ENCODE measurements at places on chromosomes 5 and 9. TPM values are rescaled to one million over a fixed set of nuclear protein-coding genes. Genes with fewer than 3 reads are reported as not detected.

Gene GLRA1
- total RNA-seq: not detected

Gene CCNJL
- 0.33 TPM for total RNA-seq

Gene LIX1
- total RNA-seq: not detected

Gene CENPK
- total RNA-seq: 51.4 TPM

Gene UIMC1
- total RNA-seq: 70.3 TPM

Gene TPRN
- total RNA-seq: 12.5 TPM

Gene SLC6A19
- not detected for total RNA-seq

Gene HAPLN1
- not detected for total RNA-seq

- DNase-seq: no peak
Measured at GRCh38 chr9:84379740-84380139, 39.2 kb upstream of the SLC28A3 start.

DNA sequence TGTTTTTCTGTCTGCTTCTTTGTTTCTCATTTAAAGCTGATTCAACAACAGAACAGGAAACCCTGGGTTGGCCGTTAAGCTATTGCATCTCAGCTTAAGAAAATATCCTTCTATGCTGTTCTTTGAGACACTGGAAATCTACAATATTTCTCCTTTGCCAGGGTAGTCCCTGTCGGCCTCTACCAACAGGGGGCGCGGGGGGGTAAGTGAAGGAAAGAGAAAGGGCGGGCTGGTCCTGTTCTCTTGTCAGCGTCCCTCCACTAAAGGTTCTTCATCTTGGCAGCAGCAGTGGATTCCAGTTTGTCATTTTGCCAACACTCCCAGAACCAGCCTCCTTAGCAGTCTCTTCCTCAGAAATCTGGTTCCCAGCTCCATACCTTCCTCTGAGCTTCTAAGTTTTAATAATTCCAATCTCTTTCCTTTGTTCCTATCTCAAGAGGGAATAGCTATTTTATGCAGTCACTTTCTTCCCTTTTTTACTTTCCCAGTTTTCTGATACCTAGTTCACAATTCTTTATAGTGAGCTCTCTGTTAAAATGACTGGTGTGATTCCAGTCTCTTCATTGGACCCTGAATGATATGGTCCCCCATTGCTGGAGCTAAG, 222.3 kb downstream of the GLIS3 start:
- peak; percentile 8 for DNase-seq

DNA sequence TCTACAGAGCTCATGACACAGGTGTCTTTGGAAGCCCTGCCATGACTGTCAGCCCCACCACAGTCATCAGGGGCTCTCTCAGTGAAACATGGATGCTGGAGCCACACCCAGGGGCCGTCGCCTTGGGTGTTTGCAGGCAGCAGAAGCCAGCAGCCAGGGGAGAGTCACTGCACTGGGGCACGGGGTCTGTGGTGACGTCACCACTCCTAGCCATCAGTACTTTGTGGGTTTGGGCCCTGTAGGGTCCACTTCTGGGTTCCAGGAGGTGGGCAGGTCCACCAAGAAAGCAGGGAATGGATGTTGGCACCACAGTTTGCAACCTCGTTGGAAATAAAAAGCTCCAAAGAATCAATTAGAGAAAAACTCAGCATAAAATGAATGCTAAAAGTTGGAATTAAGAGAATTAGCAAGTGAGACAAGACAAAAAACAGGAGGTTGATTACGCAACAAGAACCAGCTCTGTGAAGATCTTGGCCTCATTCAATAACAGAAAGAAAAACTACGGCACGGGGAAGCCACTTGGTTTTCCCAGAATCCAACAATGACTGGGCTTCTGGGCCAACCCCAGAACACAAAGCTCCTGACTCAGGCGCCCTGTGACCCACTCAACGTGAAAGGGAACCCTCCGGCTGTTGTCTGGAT, 34.3 kb downstream of the MED10 start:
- no peak for DNase-seq

GRCh38 chr9:132794730-132795380, 83.2 kb downstream of the AK8 start:
- no peak for DNase-seq

DNA sequence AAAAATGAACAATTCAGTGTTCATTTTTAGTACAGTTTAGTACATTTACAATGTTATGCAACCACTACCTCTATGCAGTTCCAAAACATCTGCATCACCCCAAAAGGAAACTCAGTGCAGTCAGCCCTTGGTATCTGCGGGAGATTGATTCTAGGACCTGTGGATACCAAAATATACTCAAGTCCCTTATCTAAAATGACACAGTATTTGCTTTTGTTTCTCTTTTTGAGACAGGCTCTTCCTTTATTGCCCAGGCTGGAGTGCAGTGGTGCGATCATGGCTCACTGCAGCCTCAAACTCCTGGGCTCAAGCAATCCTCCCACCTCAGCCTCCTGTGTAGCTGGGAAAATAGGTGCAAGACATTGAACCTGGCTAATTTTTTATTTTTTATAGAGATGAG, 114.0 kb downstream of the PIP5K1B start:
- no peak for DNase-seq

- DNase-seq: no peak
Measured at GRCh38 chr5:38753776-38754175, 92.0 kb upstream of the OSMR start.

- no peak for DNase-seq
Measured at GRCh38 chr9:13279284-13280141, at the start of gene MPDZ. TSS of gene MPDZ (minus strand) at chr9:13279692. CDS start at chr9:13250315, 29,377 bp downstream.

- no peak for DNase-seq
Measured at GRCh38 chr9:23541976-23542375, 284.1 kb downstream of the ELAVL2 start.

- DNase-seq: no peak
Measured at GRCh38 chr9:34059281-34059680, 10.6 kb upstream of the UBAP2 start.

DNA sequence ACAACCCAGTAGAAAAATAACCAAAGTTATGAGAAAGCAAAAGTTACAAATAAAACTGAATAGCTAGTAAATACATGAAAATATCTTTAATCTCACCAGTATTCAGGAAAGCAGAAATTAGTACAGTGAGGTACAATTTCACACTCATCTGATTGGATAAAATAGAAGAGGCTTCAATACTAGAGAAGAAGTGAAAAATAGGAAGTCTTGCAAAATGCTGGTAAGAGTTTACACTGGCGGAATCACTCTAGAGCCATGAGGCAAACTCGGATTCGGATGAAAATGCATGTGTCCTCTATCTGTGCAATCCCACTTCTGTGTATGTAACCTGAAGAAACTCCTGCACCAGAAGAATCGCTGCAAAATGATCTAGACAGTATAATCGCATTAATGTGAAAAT, 128.9 kb downstream of the CCDC192 start:
- no peak for DNase-seq

GRCh38 chr5:112434641-112435040, 15.6 kb upstream of the EPB41L4A start:
- DNase-seq: no peak

- no peak for DNase-seq
Measured at GRCh38 chr5:170466988-170467707, 36.7 kb upstream of the KCNIP1 start.

DNA sequence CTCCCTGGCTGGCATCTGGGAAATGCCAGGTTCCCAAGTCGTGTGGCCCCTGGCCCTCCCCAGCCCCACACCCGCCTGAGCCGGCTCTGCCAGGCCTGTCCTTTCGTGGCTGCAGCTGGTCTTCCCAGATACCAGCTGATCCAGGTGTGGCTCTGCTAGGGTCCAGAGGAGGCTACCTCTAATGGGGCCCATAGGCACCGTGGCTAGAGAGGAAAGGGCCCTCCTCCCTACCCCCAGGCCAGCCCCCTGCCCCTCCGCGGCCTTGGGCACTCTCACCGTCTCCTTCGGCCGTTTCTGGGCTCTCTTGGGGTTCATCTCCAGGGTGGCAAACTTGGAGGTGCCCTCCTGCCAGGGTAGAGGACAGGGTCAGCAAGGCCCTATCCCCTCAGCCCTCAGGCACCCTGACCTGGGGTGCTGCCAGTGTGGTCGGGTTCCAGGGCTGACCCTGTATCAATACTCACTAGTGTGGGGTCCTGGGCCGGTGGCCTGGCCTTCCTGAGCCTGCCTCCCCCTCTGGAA, 17.0 kb downstream of the RALGDS start:
- no peak for DNase-seq

GRCh38 chr5:16740066-16740810, 123.4 kb upstream of the RETREG1 start:
- DNase-seq: no peak

DNA sequence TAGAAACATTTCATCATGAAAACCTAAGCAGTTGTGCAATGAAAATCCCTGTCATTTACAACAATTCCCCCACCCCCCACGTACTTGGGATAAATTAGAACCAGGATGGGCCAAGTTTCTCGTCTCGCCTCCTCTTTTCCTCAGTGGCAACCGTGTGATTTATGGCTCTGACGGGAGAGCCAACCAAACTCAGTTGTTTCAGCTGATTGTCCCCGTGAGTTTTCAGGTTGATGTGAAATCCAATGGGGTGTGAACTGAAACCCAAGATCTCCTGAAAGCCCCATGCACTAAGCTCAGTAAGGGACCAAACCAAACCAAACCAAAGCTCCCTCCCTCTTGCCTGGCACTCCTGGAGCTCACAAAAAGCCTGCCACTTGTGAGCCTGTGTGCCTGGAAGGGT, 138.7 kb upstream of the SLC24A2 start:
- no peak for DNase-seq

DNA sequence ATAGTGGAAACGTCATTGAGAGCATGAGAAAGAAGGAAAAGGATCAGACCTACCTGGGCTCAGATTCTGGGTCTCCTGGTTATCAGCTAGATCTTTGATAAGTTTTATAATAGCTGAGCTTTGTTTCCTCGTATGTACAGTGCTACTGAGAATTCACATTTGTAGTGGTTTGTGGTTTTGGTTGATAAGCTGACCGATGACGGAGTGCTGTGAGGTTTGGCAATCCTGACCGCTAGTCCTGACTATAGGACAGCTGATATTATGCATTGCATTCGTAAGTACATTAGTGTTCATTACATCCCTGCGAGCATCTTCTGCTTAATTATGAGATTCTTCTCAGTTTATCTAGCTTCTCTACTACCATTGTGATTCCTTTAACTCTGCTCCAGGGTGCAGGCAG, 190.7 kb upstream of the SLC27A6 start:
- no peak for DNase-seq

- DNase-seq: no peak
Measured at GRCh38 chr9:137691646-137692351, 73.0 kb downstream of the EHMT1 start.

DNA sequence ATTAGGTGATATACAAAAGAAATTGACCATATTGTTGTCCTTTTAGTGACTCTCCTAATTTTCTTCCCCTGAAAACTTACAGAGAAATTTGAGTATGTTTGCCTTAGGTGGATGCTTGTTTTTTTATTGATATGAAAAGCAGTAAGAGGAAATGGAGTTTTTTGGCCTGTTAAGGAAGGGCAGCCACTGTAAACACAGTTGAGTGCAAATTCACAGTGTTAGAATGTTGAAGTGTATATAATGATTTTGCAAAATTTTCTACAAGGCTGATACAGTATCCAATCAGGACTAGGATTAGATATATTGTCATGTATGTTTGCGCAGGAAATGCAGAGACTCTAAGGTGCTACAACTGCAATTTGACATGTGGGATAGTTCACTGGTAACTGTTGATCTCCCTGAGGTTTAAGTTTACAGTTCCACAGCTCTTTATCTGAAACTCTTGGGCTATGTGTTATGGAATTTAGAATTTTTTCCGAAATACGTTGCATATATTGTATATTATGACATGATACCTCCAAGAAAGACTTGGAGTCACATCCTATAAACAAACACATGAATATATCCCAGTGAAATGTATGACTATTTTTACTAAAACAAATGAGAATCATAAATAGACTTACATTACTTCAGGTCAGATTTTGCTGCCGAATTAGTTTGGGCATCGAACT, 62.5 kb downstream of the FXN start:
- DNase-seq: no peak
